ENCODE measurements at places on chromosomes 12 and 14. TPM values are rescaled to one million over a fixed set of nuclear protein-coding genes. Genes with fewer than 3 reads are reported as not detected.

Gene NANOG
- not detected for total RNA-seq

Gene ASCL1
- total RNA-seq = not detected

Gene NDUFA12
- total RNA-seq = 156 TPM

Gene SERPINA12
- not detected for total RNA-seq

Gene SRGAP1
- total RNA-seq = 9.8 TPM

Gene NTN4
- total RNA-seq = 17.3 TPM

Gene SLC7A8
- total RNA-seq = 4.6 TPM

Gene SALL2
- total RNA-seq = 8.5 TPM

Gene SMOC1
- 2.2 TPM for total RNA-seq

Gene KLRD1
- total RNA-seq = under 0.01 TPM

Gene DPPA3
- not detected for total RNA-seq

Gene MYF6
- total RNA-seq = 0.80 TPM

Gene RBP5
- not detected for total RNA-seq

Gene TAS2R30
- 0.78 TPM for total RNA-seq

Gene COL2A1
- 0.56 TPM for total RNA-seq

Gene IAPP
- total RNA-seq = not detected

Gene IPO8
- total RNA-seq = 17.5 TPM

Gene OR4E2
- not detected for total RNA-seq

Gene CIPC
- 19.0 TPM for total RNA-seq

Data from epithelial cell of alveolus of lung (primary cell).